Fibroblast of the conjunctiva (primary cell): ENCODE measurements at places on chromosomes 5 and 9.

- DNase-seq: peak; percentile 42
Measured at GRCh38 chr9:589723-590122, 251.8 kb upstream of the DMRT1 start.

- no peak for DNase-seq
Measured at GRCh38 chr9:137326445-137327065, 24.5 kb upstream of the NRARP start.

GRCh38 chr5:123844873-123845272 lies 332.9 kb downstream of the CSNK1G3 start:
- no peak for DNase-seq

GRCh38 chr9:93110311-93110855 lies 14.4 kb downstream of the CARD19 start:
- no peak for DNase-seq

DNA sequence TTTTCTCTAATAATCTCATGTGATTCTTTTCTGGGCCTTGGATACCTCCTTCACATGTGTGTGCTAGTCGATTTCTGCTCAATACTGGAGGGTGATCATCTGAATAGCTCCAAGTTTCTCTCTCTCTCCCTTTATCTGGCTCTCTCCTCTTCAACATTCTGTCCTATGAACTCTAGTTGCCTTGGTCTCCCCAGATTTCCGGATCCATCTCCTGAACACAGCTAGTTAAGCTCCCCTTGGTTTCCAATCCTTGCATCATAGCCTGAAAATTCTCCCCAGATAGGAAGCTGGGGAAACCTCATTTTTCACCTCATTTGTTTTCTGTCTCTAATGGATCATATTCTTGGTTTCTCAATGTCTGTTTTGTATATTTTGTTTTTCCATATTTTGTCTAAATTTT lies 832.3 kb downstream of the MTRR start:
- no peak for DNase-seq

DNA sequence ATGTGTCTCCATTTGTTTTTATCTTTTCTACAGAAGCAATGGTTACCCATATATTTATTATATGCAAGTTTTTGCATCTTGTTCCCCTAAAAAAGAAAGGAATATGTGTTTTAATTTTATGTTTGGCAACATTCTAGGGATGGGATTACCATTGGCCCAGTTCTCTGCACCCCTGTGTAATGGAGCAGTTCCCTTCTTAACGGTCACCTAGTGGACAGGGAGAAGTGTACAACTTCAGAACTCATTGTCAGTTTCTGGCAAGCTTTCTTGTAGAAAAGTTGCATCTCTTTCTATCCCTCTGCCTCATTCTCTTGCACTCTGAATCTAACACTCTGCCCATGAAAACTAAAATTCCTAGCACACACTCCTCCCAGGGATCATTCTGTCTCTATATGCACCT lies 78.2 kb downstream of the DOCK8 start:
- no peak for DNase-seq

DNA sequence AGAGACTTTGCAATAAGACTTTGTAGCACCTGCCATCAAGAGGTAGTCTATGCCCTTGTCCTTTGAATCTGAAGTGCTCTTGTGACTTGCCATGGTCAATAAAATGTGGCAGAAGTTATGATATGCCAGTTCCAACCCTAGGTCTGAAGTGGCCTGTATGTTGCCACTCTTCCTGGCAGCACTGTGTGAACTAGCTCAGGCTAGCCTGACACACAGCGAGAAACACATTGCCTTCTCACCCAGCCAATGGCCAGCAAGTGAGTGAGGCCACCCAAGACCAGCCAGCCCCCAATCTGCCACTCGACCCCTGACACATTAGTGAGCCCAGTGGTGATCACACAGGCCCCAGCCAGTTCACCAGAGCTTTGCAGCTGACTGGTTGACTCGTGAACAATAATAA lies 52.7 kb upstream of the OSMR start:
- no peak for DNase-seq

DNA sequence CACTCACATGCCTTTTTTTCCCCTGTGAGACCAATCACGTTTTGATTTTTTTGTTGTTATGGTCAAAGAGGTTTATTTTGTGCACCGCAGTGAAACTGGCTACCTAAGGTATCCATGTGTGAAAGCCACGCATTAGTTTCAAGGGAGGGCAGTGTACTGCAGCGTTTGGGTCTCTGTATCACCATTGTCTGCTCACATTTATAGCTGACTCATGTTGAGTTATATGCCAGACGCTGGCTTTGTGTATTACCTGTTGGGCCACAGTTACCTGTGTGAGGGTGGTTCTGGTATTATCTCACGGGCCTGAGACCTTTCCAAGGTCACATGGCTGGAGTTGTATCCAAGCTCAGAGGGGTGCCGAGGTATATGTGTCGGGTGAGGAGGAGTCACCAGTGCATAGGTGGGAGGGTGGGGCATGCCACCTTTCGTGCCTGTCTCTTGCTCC lies 75.8 kb downstream of the ARHGAP26 start:
- DNase-seq: no peak

DNA sequence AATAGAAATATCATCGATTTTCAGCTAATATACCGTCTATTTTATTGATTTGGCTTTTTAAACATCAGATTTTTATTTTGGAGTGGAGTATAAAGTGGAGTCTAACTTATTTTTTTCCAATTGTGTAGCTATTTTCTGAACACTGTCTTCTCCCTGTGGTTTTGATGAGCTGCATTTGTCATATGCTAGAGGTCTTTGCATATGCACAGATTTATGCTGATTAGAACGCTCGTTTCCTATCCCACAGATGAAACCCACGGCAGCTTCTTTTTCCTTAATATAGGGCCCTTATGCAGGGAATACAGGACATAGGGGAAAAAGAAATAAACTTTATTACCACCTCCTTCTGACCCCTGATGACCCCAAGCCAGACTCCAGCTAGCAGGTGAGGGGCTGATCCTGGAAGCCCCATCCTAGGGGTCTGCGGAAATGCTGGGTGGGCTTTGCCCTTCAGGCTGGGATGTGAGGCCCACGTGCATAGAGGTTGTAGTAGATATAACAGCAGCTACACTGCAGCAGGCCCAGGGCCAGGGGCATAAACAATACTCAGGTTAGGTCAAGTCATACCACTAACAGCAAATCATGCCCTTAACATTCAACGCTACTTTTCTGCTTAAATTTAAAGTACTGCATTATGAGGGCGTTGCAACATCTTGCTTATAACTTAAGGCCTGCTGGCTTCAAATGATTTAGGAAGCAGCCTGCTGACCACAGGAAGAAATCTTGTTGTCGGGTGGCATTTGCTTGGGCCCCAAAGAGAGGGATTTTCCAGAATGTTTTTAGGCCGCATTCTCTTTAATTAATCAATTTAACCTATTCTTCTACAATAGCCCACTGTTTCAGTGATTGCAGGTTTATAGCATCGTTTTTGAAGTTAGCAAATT lies 28.5 kb downstream of the MVB12B start:
- no peak for DNase-seq

DNA sequence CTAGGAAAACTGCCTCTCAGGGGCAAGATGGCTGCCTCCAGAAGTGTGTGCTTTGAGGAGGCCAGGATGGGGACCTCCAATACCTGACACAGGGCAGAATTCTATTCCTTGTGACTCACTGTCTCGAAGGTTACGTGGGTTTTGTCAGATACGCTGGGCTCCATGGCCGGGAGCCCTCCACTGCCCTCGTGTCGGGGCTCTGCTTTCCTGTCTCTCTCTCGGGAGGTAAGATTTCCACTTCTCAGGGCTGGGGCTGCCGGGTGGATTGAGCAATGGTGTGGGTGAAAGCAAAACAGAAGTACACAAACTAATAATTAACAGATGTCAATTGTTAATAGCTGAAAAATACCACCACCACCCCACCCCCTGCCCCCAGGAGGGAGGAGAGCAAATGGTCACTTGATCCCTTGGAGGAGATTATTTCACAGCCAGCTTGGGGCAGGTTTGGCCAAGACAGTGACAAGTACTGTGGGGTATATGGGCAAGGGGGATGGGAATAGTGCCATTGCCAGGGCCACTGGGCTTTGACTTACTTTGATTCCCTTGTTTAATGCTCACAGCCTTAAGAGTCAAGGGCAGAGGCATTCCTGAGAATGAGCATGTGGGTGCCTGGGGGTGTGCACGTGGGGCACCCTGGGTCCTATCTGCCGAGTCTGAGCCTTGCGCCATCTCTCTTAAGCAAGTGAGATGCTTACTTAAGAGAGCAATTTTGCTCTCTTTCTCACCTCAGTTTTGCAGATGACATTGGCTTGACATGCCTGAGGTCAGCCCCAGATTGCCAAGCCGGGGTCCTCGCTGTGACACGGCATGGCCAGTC lies 28.8 kb upstream of the DAB2IP start:
- peak; percentile 44 for DNase-seq

DNA sequence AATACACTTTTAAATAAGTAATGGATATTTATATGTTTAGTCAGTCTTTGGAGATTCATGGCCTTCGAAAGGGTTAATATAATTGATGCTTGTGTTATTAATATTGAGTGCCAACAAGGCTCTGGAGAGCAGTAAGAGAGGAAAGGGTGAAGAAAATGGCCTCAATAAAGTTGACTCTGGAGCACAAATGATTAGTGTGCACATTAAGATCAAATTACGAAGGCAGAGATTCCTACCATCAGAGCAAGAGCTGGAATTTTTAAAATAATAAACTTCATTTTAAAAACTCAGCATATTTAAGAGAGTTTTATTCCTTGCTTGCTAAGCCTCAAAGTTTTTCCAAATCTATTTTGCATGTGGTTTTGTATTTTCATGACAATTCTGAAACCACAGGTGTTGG lies 14.8 kb downstream of the SLC44A1 start:
- no peak for DNase-seq

- DNase-seq: no peak
Measured at GRCh38 chr5:172858990-172859811, 25.1 kb downstream of the ERGIC1 start.

- DNase-seq: no peak
Measured at GRCh38 chr5:161333194-161333880, 213.2 kb downstream of the GABRB2 start.

- DNase-seq: no peak
Measured at GRCh38 chr5:50808406-50808805, 142.0 kb downstream of the PARP8 start.

DNA sequence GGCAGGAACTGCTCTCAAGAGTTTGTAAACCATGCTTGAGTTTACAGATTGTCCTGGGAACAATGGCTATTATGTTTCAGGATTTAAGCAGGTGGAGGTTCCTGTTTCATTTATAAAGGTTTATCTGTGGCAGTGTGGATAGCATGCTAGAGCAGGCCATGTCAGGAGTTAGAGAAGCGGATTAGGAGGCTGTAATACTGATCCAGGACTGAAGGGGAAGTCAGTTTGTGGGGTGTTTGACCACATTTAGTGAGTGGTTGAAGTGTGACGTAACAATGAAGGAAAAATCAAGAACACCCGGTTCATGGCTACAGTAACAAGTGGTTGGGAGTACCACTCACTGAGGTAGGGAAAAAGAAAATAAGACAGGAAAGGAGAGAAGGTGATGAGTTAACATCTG lies 299.0 kb downstream of the TLR4 start:
- no peak for DNase-seq

DNA sequence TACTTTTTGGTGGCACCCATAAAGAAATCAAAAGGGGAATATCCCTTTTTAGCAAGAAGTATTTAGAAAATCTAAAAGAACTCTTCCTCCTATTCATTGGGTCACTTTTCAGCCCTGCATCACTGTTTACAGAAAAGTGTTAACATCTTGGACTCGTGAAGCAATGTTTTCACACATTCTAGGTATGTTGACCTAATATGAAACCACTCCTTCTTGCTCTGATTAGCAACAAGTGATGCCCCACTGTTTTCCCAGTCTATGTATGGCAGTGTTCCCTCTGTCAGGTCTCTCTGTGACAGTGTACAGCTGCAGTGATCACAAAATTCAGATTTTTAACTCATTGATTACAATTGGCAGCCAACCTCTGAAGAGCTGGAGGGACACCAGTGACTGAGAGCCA lies 148.2 kb upstream of the SLC12A2 start:
- no peak for DNase-seq

- DNase-seq: no peak
Measured at GRCh38 chr5:174425964-174426290, 298.5 kb upstream of the MSX2 start.

GRCh38 chr5:73726606-73727231 lies 100.7 kb downstream of the ARHGEF28 start:
- DNase-seq: no peak

GRCh38 chr9:70573308-70573707 lies 158.9 kb upstream of the KLF9 start:
- DNase-seq: no peak

GRCh38 chr5:122730456-122730855 lies 44.4 kb upstream of the SNX2 start:
- DNase-seq: no peak

DNA sequence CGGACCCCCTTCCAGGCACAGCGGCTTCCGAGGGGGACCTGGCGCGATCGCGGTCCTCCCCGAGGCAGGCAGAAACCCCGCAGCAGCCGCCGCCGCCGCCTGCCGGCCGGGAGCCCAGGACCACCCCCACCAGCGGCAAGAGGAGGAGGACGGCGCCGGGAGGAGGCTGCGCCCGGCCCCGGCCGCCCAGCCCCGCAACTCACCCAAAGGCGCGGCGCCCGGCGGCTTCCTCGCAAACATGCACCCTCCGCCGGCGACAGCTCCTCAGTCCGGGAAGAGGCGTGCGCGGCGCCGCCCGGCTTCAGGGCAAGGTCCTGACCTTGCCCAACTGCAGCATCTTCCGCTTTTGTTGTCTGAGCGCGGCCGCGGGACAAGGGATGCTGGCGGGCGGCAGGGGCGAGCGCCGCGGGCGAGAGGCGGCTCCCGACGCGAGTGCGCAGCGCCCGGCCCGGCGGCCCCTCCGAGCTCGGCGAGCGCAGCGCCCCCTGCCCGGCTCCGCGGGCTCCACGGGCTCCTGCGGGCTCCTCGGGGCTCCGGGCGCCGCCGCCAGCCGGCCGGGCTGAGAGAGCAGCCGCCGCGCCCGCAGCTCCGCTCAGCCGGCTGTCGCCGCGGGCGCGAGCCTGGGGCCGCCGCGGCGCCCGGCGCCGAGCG lies 507 bp downstream of the CTNND2 start:
- no peak for DNase-seq

- no peak for DNase-seq
Measured at GRCh38 chr9:114017741-114018715, 60.1 kb downstream of the AMBP start.

DNA sequence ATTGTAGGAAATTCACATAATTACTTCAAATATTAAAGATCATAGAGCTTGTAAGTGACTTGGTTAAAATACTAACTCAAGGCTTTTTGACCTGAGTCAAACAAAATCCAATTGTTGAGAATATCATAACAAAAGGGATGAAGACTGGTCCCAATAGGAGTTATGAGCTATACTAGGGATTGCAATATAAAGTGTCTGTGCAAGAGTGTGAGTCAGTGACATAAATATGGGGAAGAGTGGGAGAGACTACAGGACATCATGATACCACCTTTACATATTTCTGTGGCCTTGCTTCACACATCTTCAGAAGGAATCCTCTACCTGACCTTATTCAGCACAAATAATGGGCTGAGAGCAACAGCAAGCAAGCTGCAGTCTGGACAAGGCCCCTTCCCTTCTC lies 180.9 kb upstream of the SLC24A2 start:
- DNase-seq: no peak

- DNase-seq: no peak
Measured at GRCh38 chr5:112870966-112871365, 9.9 kb downstream of the SRP19 start.
